ENCODE measurements at places on chromosomes 7 and 10. TPM values are rescaled to one million over a fixed set of nuclear protein-coding genes. Genes with fewer than 3 reads are reported as not detected.

DNA sequence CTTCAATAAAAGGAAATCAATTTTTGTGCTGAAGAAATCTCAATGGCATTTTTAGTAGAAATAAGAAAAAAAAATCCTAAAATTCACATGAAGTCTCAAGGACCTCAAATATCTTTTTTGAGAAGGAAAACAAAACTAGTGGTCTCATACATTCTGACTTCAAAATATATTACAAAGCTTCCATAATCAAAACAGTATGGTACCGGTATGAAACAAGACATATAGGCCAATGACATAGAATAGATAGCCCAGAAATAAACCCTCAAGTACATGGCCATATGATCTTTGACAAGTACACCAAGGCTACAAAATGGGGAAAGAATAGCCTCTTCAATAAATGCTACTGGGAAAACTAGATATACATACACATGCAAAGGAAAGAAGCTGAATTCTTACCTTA, 131.8 kb upstream of the GPR22 start:
- no peak overlapping the region for H3K27ac ChIP-seq
- peaks cover 1% of the 10 kb centered on the region for H3K36me3 ChIP-seq
- no peaks in the 10 kb centered on the region for H3K4me1 ChIP-seq
- no peak overlapping the region for H3K4me3 ChIP-seq
- DNase-seq: no peak

GRCh38 chr7:44767134-44767911, 18.7 kb downstream of the ZMIZ2 start:
- H3K36me3 ChIP-seq: peaks cover 10% of the 10 kb centered on the region
- H3K27ac ChIP-seq: no peak overlapping the region
- DNase-seq: peak; percentile 20
- no peak overlapping the region for H3K4me3 ChIP-seq

DNA sequence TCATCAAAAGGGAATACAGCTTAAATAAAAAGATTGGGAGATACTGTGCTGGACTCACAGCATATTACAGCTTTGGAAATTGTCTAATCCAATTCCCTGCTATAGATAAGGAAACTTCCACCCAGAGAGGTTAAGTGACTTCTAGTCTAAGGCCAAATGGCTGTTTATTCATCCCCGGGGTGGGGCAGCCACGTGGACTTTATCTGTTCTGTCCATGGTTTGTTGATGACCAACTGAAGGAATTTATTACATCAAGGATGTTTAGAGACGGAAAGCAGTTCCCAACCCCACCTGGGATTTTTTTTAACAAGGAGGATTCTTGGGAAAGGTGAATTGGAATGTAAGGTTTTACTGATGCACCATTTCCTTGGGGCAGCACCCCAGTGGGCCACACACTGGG, 88.6 kb downstream of the ATXN7L1 start:
- no peaks in the 10 kb centered on the region for H3K4me1 ChIP-seq
- no peak overlapping the region for H3K27ac ChIP-seq
- H3K36me3 ChIP-seq: no peaks in the 10 kb centered on the region
- H3K4me3 ChIP-seq: no peak overlapping the region

DNA sequence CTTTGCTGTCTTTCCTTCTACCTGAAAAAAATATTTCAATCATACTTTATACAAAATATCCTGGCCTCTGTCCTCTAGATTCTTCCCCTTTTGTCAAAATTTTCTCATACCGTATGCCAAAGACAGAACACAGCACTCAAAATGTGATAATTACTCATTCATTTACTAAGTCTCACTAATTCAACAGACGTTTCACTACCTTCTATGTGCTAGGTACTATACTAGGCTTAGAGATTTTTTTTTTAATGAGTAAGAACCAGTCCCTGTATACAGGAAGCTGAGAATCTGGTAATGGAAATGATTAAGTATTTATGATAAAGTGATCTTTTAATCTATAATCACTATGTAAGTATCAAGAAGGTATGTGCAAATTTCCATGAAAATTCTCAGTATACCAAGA, 128.0 kb downstream of the ELAPOR2 start:
- no peaks in the 10 kb centered on the region for H3K36me3 ChIP-seq
- DNase-seq: no peak
- H3K4me1 ChIP-seq: no peaks in the 10 kb centered on the region
- H3K27ac ChIP-seq: no peak overlapping the region
- no peaks in the 10 kb centered on the region for H3K27me3 ChIP-seq

Gene SSC4D
- total RNA-seq: 1.3 TPM

Gene FRMPD2
- 0.28 TPM for total RNA-seq
